ENCODE measurements at places on chromosomes 13 and 19.

DNA sequence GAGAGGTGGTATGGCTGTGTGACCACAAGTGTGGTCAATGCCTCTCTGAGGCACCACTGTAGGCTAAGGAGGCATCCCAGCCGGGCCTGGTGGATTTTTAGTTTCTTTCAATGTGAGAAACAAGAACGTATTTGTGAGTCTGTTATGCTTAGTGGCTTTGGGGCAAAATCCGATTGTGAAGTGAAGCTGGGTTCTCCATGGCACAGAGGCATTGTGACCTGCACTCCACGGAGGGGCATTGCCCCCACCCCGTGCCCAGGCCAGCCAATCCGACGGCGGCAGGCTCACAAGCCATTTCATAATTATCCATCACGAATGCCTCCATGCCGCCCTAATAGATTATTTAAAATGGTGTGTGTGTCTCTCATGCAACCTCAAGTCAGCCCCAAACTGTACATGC is 151.6 kb downstream of the ZNF536 start:
- H3K27ac ChIP-seq = no peak overlapping the region
- no peak overlapping the region for H3K4me3 ChIP-seq
- no peak for DNase-seq
- no peaks in the 10 kb centered on the region for H3K27me3 ChIP-seq

DNA sequence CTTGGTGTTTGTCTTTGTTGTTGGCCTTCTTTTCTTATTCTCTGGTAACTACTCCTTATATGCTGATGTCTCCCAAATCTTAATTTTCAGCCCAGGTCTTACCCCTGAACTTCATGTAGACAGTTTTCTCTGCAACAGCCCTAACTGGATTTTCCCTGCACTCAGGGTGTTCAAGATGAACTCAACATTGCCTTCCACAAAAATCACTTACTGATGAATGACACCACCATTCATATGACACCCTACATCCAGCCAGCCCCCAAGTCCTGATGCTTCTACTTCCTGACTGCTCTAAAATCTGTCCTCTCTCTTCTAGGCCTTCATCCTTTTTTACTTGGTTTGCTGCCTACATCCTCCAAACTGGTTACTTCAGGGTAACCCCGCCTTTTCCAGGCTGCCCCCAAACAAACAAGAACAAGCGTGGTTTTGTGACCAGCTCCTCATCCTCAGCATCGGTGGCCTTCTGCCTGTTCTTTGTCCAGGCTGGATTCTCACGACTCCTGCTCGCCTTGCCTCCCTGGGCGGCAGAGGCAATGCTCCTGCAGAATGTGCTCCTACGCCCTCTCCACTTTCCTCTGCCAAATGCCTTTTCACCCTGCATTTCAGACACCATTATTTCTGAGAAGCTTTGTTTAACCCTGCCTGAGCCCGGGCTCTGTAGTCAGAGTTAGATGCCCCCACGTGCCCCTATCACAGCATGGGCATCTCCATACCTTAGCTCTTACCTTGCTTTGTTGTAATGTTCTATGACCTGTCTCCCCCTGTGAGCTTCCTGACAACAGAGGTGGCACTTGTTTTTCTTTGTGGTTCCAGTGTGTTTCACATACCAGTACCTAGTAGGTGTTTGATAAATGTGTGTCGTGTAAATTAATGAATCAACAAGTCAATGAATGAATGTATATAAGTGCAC is 61.8 kb downstream of the WDFY2 start:
- H3K27me3 ChIP-seq = no peaks in the 10 kb centered on the region
- H3K27ac ChIP-seq = peak overlapping the region; percentile 96
- DNase-seq = no peak
- peaks cover 30% of the 10 kb centered on the region for H3K4me1 ChIP-seq
- H3K36me3 ChIP-seq = no peaks in the 10 kb centered on the region

- H3K4me1 ChIP-seq = peaks cover under 1% of the 10 kb centered on the region
- DNase-seq = no peak
- no peak overlapping the region for H3K27ac ChIP-seq
- H3K27me3 ChIP-seq = no peaks in the 10 kb centered on the region
These were observed 6.4 kb downstream of the PCDH9 start for GRCh38 chr13:67223742-67224141.

GRCh38 chr19:5127717-5128116 is 158.8 kb downstream of the KDM4B start:
- H3K4me1 ChIP-seq = peaks cover 67% of the 10 kb centered on the region
- peaks cover 4% of the 10 kb centered on the region for H3K36me3 ChIP-seq
- no peaks in the 10 kb centered on the region for H3K27me3 ChIP-seq
- H3K27ac ChIP-seq = no peak overlapping the region

- no peak overlapping the region for H3K27ac ChIP-seq
- H3K36me3 ChIP-seq = no peaks in the 10 kb centered on the region
- no peak for DNase-seq
- no peaks in the 10 kb centered on the region for H3K4me1 ChIP-seq
- H3K27me3 ChIP-seq = no peaks in the 10 kb centered on the region
These were observed 16.3 kb downstream of the LEUTX start for GRCh38 chr19:39795001-39795400.
